Umbilical cord (tissue), 2 donors: ENCODE measurements at places on chromosomes 3 and 15.

DNA sequence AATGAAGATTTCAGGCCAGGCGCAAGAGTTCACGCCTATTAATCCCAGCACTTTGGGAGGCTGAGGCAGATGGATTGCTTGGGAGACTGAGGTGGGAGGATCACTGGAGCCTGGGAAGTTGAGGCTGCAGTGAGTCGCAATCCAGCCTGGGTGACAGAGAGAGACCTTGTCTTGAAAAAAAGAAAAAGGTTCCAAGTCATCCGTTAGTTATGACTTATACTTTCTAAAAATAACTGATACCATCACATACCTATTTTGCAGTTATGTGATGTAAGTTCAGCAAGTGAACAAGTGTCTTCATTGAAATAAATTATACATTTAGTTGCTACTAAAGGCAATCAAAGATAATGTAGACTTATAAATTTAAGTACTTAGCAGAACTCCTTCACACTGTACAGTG lies 22.1 kb downstream of the CLPX start:
- DNase-seq, result no peak

- no peak for DNase-seq
Observed at GRCh38 chr15:58374147-58374546, 57.6 kb upstream of the LIPC start.

GRCh38 chr15:48265135-48265534 lies 59.0 kb downstream of the SLC12A1 start:
- DNase-seq, result no peak

GRCh38 chr3:2420919-2421318 lies 322.3 kb downstream of the CNTN4 start:
- peak; percentile 11 for DNase-seq

DNA sequence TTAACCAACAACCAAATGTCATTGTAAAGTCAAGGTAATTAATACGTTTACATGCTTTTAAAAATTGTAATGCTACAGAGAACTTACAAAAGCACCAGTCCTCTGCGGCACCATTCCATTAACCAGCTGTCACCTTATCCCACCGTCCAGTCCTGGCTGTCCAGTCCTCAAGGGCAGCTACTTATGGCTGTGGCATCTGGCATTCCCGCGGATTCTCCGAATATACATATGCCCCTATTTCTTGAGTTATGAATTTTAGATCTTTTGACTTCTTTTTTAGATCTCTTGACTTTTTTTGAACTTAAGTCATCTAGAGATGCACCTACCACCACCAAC lies 382 bp upstream of the POMGNT2 start:
- no peak for DNase-seq
